ENCODE measurements at places on chromosomes 11 and 22.

- H3K4me3 ChIP-seq: peak overlapping the region; percentile 100
- H3K27me3 ChIP-seq: no peaks in the 10 kb centered on the region
- no peak for DNase-seq
Measured at GRCh38 chr11:66002648-66003225, 434 bp downstream of the BANF1 start.

DNA sequence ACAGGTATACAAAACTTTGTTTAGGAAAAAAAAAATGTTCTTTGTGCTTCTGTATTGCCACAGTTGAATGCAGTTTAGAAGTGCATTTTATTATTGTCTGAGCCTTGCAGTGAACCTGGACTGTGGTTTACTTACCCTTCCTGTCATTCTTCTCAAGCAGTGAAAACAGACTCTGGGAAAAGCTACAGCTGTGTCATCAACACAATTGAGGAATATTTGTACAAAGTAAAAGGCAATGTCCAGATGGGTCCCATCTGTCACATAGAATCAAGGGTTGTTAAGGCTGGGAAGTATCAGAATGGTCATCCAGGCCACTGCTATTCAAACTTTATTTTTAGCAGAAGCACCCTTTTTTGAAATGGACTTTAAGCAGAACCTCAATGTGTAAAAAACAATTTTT is 73.3 kb downstream of the TRIM44 start:
- DNase-seq: no peak
- peaks cover 3% of the 10 kb centered on the region for H3K36me3 ChIP-seq
- no peaks in the 10 kb centered on the region for H3K4me1 ChIP-seq
- no peaks in the 10 kb centered on the region for H3K27me3 ChIP-seq
- no peak overlapping the region for H3K4me3 ChIP-seq

- no peaks in the 10 kb centered on the region for H3K4me1 ChIP-seq
- no peak within 1 kb of the TSS for H3K27ac ChIP-seq
- peaks cover 27% of the 10 kb centered on the region for H3K27me3 ChIP-seq
- no peaks in the 10 kb centered on the region for H3K36me3 ChIP-seq
- DNase-seq: no peak
Measured at GRCh38 chr11:18791207-18791968, at the start of gene PTPN5. PTPN5 (minus strand) TSS chr11:18791798; CDS start chr11:18771958, 19,840 bp downstream.

DNA sequence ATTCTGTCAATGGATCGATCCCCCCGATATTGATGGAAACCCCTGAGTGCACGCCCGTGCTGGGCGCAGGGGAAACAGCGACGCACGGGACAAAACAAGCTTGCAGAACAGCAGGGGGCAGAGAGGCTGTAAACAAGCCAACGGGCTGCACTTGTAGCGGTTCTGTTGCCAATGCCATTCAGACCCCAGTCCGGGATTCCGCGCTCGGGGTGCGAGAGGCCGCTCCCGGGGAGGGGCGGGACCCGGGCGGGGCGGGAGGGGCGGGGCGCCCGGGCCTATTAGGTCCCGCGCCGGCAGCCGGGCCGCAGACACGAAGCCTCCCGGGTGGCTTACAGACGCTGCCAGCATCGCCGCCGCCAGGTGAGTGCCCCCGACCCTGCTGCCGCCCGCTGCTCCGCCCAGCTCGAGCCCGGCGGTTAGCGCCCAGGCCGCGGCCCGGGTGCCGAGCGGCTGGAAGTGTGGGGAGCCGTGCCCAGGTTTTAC is at the start of gene BIK:
Gene BIK (plus strand): TSS at position 307 of the 483 bp plus-strand sequence. CDS start 13,273 bp downstream, outside the sequence.
- no peaks in the 10 kb centered on the region for H3K36me3 ChIP-seq
- DNase-seq: no peak
- peak within 1 kb of the TSS; percentile 57 for H3K4me3 ChIP-seq
- no peak within 1 kb of the TSS for H3K27ac ChIP-seq
- peaks cover 2% of the 10 kb centered on the region for H3K27me3 ChIP-seq
- no peaks in the 10 kb centered on the region for H3K4me1 ChIP-seq

DNA sequence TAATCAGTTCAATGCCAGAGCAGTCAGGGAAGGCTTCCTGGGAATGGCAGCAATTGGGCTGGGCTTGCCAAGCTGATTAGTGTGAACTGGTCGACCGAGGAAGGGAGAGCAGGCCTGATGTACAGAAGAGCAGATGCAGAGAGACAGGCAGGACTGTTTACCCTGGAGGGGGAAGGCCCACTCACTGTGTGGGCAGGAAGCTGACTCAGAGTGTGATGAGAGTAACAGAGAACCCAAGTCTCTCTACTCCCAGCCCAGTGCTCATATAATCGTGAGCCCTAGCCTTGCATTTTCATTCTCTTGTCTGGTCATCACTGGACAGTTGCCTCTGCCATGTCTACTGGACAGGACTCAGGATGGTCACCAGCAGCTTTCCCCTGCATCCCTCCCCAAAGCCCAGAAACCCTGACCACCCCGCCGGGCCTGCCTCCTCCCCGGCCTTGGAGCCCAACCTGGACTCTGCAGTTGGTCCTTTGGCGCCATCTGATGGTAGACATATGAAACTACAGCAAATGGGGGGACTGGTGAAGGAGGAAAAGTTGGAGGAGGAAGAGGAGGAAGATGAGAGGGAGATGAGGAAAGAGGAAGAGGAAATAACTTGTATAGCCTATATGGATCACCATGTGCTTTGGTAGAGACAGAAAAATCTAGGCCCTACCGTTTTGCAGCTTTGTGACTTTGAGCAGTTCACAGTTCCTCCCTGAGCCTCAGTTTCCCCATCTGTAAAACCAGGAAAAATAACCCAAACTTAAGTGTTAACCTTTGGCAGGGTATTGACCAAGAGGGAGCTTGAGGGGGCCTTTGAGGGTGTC is 43.4 kb upstream of the PRDM11 start:
- DNase-seq: peak; percentile 42
- peaks cover 9% of the 10 kb centered on the region for H3K4me1 ChIP-seq
- no peak overlapping the region for H3K4me3 ChIP-seq
- peak overlapping the region; percentile 34 for H3K27ac ChIP-seq
- H3K36me3 ChIP-seq: no peaks in the 10 kb centered on the region

DNA sequence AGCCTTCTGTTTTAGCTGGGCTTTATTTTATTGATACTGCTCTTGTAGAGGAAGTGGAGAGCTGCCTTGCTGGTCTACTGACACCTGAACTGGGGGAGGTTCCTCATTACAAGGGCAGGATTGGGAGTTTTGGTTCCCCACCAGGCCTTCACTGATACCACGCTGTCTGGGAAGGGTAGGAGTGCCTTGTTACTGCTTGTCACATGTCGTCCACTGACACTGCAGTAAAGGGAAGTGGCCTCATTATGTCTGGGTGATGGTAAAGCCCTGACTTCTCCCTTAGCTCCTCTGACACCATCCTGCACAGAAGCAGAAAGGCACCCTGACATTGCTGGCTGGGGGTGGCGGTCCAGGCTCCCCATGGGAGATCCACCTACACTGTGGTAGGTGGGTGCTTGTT is 38.7 kb upstream of the ELF5 start:
- H3K27me3 ChIP-seq: peaks cover 8% of the 10 kb centered on the region
- no peak overlapping the region for H3K27ac ChIP-seq
- H3K36me3 ChIP-seq: no peaks in the 10 kb centered on the region
- H3K4me3 ChIP-seq: no peak overlapping the region
- H3K4me1 ChIP-seq: no peaks in the 10 kb centered on the region

Data from Panc1 (cell line).